ENCODE measurements at places on chromosomes 2 and 18.

GRCh38 chr2:57084697-57085281 is 901.0 kb downstream of the CCDC85A start:
- no peak for DNase-seq

DNA sequence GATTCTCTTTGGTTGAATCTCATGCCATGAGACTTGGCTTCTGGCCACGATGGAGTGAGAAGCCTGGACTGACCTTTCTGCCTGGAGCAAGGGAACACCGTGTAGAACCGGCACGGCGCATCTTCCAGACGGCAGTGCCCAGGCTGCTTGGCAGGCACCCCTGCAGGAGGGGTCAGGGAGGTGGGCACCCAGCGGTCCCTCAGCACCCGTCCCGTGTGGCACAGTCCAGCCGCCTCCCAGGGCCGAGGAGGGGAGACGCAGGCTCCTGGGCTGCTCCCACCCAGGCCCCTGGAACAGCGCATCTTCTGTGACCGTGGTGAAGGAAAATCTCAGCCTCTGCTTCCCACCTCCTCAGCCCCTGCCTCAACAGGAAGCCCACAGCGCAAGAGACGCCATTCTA is 95.7 kb downstream of the CMPK2 start:
- DNase-seq: no peak

- DNase-seq: no peak
Measured at GRCh38 chr2:208315081-208315788, 49.2 kb downstream of the PIKFYVE start.

DNA sequence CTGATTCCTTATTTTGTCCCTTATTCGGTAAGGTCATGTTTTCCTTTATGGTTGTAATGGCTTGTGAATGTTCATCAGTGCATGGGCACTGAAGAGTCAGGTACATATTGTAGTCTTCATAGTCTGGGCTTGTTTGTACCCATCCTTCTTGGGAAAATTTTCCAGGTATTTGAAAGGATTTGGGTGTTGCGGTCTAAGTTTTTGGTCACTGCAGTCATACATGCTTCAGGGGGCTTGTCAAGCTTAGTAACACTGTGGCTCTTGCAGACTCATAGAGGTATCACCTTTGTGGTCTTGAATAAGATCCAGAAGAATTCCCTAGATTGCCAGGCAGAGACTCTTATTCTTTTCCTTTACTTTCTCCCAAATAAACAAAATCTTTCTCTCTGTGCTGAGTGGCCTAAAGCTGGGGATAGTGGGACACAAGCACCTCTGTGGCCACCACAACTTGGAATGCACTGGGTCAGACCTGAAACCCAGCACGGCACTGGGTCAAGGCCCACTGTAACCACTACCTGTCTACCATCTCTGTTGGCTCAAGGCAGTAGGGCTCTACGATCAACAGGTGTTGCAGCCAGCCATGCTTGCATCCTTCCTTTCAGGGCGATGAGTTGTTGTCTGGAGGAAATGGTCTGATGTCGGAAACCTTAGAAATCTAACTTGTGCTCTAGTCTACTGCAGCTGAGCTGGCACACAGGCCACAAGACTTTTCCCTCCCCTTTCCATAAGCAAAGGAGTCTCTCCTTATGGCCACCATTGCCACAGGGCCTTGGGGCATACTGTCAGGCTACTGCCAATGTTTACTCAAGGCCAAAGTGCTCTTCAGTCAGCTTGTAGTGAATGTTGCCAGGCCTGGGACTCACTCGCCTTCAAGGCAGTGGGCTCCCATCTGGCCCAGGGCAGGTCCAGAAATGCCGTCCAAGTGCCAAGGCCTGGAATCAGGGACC is 21.5 kb downstream of the IL1RN start:
- DNase-seq: no peak

GRCh38 chr2:19369341-19369955 is 11.0 kb upstream of the OSR1 start:
- DNase-seq: no peak

GRCh38 chr2:213251618-213252017 is 32.6 kb upstream of the SPAG16 start:
- no peak for DNase-seq

GRCh38 chr2:67600946-67601345 is 203.8 kb downstream of the ETAA1 start:
- DNase-seq: no peak

DNA sequence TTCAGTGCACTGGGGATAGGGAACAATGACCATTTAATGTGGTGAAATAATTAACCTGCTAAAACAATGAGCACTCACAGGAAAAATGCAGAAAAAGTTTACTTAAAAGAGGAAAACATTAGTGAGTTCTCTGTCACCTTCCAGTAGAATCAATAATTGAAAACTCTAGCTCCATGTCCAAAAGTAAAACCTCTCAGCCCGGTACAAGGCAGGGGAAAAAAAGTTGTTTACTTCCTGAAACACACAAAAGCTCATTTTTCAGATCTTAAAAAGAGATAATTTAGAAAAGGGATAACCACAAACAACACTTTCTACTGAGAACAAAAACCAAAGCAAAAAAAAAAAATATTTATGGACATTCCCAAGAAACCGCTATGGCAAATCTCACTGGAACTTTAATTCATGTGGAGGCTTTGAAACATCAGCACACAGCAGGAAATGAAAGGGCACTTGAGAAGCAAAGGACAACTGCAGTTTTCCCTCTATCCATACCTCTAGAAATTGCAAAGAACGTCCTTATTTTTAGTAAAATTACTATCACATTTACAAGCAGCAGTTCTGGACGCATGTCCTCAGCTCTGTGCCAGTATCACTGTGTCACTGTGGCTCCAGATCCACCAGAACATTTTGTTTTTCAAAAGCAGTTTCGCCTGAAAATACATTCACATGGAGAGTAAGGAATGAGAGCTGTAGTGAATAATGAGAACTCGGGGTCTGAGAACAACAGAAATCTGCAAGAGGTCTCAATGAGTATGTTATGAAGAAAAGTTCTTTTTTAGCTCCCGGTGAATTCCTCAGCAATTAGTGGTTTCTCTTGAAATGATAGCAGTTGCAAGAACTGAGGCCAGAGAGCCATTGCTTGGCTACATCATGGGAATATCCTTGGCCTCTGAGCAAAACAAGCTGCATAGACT is 44.7 kb upstream of the DNAH7 start:
- DNase-seq: no peak

DNA sequence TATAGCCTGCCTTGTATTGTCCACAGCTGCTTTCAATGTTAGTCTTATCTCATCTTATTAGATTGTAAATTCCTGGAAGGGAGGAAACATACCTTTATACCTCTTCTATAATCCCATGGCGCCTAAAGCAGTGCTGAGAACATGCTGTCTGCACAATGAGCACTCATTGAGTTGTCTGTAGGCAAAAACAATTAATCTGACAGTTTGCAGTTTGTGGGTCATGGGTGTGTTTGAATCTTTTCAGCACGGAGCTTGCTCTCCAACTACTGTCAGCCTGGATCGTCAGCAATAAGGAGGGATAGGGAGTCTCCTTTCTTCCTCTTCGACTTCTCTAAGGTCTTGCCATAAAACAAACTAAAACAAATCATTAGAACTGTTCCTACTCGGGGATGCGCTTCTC is 26.5 kb upstream of the GREB1L start:
- DNase-seq: no peak

- DNase-seq: no peak
Measured at GRCh38 chr2:65370387-65371073, 61.9 kb downstream of the SPRED2 start.

- no peak for DNase-seq
Measured at GRCh38 chr2:79129260-79129659, 9.0 kb downstream of the REG1A start.

- no peak for DNase-seq
Measured at GRCh38 chr18:35605686-35606417, 24.3 kb downstream of the GALNT1 start.

DNA sequence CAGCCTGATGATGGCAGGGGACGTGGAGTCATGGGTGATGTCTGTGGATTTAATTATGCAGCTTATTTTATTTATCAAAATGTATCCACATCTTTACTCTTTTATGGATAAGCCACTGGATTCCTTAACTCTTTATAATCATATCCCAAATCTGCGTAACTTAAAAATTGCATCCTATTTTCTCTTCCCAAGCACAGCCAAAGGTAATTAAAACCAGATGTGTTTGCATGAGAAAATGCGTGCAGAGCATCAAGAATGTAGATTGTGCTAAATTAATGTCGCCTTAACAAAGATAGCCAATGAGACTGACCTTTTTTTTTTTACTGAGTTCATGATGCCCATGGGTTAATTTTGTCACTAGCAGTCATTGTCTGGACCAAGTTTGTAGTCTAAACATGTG is 10.0 kb downstream of the SH3RF3 start:
- no peak for DNase-seq

DNA sequence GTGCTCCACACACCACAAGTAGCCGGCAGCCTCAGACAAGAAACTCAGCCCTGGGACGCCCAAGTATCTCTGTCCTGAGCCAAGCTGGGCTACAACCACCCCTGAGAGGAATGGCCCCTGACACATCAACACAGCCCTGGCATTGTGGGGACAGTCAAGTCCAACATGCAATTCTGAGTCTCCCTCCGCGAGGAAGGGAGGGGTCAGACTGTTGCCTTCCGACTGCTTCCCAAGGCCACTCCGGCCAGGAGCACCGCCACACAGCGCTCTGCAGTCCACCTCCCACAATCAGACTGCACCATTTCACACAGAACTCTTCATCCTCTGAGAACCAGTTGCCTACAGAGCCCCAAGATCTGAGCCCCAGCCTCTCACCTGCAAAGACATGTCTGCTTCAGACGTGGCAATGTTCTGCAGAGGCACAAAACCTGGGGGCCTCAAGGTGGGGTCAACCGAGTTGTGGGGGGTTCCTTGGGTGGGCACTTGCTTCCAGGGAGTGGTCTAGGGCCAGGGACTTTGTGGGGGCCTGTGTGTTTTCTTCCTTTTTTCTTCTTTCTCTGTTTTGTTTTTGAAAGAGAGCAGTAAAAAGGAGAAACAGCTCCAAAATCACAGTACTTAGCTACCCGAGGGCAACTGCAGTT is 76.7 kb upstream of the SALL3 start:
- no peak for DNase-seq

DNA sequence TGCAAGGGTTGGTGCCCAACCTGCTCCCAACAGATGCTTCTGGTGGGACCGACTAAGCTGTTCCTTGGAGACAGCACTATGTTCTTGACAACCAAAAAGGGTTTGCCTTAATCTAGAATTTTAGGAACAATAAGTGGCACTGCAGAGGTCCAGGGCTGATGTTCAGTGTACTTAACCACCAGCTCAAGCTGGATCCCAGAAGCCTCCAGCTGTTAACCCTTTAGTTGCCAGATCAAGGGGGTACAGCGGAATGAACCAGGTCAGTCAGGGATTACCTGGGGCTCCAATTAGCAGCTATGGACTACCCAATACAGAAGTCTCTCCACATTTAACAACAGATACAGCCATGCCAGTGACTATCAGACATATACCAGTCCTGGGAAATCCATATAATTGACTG is 3.5 kb downstream of the GPR75 start:
- no peak for DNase-seq

DNA sequence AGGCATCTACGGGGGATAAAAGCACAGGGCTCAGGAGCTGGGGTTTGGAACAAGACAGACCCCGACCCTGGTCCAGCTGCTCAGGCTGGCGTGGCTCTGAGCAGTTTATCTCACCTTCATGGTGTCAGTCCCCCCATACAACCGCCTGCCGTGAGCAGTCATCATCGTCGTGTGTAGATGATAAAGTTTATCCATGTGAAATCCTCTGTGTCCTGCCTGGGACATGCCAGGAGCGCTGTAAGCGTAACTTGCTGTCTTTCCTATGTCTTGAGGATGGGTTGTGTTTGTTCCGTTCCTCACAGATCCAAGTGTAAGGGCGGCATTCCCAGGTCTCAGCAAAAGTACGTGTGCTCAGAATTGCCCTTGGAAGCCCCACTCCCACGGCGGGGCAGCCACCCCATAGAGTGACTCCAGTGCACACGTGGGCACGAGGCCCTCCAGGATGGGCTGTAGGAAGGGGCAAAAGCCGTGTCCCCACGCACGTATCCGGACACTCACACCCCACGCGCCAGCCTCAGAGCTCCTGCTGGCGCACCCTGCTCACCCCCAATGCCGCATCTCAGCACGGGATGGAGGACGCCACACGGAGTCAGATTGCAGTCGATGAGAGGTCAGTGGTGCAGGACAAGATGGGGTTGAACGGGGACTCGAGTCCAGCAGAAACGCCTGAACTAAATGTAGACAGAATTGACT is 50.9 kb downstream of the ADI1 start:
- no peak for DNase-seq

DNA sequence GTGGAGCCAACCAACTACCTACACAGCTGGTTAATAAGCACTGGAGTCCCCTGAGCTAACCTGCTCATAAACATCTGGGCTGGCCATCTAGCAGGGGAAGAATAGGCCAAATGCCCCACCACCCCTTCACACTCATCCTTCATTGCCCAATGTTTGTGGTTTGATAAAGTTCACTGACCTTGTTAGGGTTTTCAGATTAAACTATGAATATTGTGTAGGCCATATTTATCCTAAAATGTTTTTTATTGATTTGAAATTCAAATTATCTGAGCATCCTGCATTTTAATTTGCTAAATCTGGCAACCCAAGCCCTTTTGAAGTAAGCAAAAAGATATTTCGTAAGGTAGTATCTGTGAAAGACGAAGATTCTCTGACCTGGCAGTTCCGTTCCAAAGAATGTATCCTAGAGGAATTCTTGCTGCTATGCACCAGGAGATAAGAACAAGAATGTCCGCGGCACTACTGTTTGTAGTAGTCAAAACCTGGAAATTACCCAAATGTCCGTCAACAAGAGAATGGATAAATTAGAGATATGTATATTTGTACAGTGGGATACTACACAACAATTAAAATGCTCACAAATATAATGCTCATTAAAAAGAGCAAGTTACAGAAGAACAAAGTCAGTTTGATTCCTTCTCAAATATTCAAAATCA is 5.8 kb upstream of the TLK1 start:
- no peak for DNase-seq

DNA sequence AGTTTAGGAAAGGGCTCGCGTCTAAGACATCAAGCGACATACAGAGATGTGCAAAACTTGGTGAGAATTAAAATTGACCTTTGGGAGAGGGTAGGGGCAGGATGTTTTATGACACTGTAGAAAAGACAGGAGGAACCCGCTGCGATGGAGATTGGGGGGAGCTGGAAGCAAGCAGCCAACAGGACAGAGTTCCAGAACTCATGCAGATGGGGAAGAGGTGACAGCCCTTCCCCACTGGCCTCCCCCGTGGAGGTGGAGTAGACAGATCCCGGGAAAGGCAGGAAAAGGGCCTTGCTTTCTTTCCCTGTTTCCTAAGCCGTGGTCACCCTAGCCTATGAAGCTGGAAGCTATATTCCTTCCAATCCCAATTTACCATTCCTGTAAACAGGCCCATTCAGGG is 39.1 kb downstream of the ANO7 start:
- DNase-seq: no peak

DNA sequence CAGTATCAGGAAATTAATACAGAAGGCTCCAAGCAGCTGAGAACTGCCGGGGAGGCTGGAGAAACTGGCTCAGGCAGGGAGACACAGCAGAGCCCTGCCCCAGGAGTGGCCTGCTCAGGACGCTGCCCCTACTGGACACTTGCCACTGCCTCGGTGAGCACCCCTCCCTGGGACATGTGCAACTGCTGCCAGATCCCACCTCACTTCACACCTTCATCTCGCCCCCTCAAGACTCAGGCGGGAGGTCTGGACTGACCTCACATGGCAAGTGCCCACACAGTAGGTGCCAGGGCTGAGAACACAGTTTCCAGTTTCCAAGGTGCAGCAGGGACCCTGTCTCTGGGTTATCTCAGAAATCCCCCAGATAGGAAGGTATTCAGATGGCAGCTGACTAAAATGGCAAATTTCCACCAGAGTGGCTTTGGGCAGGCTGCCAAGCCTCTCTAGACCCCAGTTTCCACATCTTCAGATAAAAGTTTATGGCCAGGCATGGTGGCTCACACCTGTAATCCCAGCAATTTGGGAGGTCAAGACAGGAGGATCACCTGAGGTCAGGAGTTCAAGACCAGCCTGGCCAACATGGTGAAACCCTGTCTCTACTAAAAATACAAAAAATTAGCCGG is 33.7 kb upstream of the LBH start:
- no peak for DNase-seq

Data from CD4-positive, alpha-beta T cell treated with Interferon gamma for 1 hour (primary cell).